ENCODE measurements at places on chromosomes 6 and 20. TPM values are rescaled to one million over a fixed set of nuclear protein-coding genes. Genes with fewer than 3 reads are reported as not detected.

CDH4 gene
- total RNA-seq = 25.6 TPM

CASS4 gene
- 0.49 TPM for total RNA-seq

GJA10 gene
- total RNA-seq = not detected

TSPYL4 gene
- total RNA-seq = 73.0 TPM

CUTA gene
- 64.9 TPM for total RNA-seq

RBM38 gene
- total RNA-seq = 6.6 TPM
